ENCODE measurements at places on chromosomes 4 and X. TPM values are rescaled to one million over a fixed set of nuclear protein-coding genes. Genes with fewer than 3 reads are reported as not detected.

DNA sequence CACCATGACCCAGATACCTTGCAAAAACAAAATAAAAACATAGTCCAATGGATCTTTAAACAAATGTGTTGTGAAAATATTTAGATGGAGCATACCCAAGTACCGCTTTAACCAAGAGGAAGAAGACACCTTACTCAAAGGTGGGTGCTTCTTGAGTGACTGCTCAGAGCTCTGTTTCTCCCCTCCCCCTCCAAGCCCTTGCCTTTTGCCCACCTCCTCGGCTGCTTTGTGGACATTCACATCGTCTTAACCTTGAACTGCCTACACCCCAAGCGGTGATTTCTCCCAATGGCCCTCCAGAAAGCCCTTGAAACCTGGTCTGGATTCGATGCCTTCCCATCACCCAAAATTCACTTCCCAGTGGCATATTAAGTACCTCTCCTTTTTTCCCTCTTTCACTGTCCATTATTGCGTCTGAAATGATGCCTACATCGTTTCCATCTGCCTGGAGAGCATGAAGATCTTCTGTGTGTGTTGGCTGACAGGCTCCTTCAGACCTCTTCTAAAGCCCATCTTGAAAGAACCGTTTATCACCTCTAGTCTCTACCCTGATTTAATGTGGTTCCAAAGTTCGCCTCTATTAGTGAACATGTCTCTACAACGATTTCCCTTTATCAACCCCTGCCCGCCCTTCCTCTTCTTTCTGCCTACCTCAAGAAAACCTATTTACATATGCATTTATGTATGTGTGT lies 968 bp downstream of the GPRIN3 start:
- DNase-seq: no peak

DNA sequence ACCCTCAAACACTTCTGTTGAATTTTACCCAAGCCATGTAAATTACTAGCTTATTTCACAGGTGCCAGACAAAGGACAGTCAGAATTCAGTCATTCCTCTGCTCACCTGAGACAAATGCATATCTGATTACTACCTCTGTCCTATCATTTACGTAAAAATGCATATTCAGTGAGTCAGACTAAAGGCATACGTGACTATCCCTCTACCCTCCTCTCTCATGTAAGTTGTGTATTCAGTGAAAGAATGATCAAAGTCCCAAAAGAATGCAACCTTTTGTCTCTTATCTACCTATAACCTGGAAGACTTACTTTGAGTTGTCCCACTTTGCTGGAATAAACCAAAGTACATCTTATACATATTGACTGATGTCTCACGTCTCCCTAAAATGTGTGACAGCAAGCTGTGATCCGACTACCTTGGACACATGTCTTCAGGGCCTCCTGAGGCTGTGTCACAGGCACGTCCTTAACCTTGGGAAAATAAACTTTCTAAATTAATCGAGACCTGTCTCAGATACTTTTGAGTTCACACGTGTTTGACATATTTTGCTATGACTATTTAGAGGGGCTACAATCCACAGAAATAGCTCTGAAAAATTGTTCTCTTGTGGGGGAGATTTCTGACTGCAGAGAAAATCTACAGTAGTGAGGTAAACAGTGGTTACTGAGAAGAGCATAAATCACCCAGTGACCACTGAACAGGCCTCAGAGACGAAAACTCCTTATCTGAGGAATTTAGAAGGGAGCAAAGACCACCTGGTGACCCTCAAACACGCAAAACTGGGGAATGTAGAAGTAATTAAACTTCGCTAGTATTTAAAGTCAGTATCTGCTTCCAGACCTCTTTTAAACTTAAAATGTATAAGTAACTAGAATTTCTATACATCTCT lies 1575.8 kb downstream of the STIM2 start:
- no peak for DNase-seq

GRCh38 chr4:159010563-159011260 lies 92.2 kb upstream of the RAPGEF2 start:
- peak; percentile 81 for DNase-seq

GRCh38 chr4:136793848-136794247 lies 738.4 kb downstream of the PCDH18 start:
- DNase-seq: no peak

DNA sequence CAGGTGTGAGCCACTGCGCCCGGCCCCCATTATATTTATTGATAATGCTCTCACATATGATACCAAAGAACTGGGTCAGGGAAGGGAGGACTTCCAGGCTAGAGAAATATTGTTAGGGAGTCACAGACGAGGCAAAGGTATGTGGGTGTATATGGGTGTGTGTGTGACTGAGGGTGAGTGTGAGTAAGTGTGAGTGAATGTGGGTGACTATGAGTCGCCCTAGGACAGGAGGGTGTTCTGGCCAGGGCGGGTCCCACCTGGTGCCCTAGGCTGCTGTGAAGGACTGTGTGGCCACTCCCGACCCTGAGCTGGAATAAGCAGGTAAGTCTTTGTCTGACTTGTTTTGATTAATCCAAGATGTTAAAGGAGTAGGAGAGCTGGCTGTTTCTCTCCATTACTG lies 34.4 kb downstream of the RWDD4 start:
- no peak for DNase-seq

GRCh38 chr4:34202154-34202553 lies 2042.2 kb downstream of the ARAP2 start:
- no peak for DNase-seq

DNA sequence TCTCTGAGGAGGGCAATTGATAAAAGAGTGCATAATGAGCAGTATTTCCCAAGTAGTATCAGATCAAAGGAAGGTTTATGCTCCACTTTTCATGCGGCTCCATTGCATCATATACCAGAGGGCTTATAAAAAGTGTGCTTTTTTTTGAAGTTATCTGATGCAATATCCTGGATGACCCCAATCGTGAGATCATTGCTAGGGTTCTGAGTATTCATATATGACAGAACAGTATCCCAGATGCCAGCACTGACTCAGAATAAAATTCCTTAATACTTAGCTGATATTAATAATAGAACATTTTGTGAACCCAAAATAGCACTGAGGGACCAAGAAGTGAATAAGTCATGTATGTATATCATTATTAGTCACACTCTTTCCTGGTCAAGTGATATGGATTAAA lies 945.5 kb upstream of the AGA start:
- DNase-seq: no peak

GRCh38 chr4:169611157-169611556 lies 1.2 kb downstream of the NEK1 start:
- no peak for DNase-seq

DNA sequence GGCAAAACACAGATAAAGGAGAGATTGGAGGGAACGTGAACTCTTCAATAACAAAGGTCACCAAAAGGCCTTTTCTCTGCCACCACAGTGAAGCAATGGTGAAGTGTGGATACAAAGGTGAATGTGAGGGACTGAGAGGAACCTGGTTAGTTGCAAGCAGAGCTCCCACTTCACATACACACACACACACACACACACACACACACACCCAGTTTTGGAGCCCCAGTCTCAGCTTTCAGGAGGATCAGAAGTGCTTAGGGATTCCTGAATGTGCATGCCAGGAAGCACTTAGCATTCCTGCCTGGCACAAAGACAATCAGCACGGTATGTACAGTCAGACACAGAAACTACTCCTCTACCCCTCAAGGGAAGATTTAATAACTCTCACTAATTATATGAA lies 71.5 kb downstream of the ARHGEF9 start:
- no peak for DNase-seq

The MND1 gene
- total RNA-seq: 0.64 TPM

The CFAP47 gene
- under 0.01 TPM for total RNA-seq

The KLF8 gene
- 23.6 TPM for total RNA-seq

The UGT2B10 gene
- total RNA-seq: not detected
